ENCODE measurements at places on chromosomes 7 and 10.

- no peak for DNase-seq
Observed at GRCh38 chr10:7915923-7916536, 97.7 kb downstream of the TAF3 start.

DNA sequence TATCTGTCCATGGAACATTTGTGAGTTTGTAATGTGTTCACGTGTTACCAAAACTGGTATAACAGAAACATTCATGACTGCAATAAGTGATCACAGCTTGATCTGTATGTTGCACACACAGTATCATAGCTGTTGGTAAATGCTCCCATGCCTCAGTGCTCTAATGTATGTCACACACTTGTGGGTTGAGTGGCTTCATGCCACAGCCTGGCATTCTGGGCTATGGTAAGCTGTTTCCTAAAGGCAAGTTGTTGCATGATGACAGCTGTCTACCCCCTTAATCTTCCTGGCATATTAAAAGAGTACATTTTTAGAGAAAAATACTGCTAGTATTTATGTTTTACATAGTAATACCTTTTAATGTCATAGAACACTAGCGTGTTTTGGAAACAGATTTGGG, 35.2 kb downstream of the PRPF18 start:
- no peak for DNase-seq

- DNase-seq: no peak
Observed at GRCh38 chr7:102045681-102046372, 228.4 kb downstream of the CUX1 start.

DNA sequence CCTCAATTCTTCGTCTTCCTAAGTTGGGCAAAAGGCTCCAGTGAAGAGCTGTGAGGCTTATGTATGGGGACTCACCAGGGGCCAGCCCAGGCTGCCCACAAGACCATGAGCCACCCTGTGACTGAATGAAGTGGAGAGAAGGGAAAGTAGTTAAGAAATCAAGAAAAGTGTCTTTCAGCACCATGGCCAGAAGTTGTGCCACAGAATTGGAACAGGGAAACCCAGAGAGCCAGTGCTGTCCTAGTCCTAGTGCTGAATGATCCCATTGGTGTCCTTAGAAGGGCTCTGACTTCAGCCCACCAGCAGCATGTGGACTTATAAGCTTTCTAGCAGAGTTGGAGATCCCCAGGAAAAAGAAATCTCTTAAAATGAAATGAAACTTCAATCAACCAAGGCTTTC, 37.0 kb upstream of the CCSER2 start:
- no peak for DNase-seq

GRCh38 chr10:121466424-121466823, 131.8 kb downstream of the FGFR2 start:
- no peak for DNase-seq

DNA sequence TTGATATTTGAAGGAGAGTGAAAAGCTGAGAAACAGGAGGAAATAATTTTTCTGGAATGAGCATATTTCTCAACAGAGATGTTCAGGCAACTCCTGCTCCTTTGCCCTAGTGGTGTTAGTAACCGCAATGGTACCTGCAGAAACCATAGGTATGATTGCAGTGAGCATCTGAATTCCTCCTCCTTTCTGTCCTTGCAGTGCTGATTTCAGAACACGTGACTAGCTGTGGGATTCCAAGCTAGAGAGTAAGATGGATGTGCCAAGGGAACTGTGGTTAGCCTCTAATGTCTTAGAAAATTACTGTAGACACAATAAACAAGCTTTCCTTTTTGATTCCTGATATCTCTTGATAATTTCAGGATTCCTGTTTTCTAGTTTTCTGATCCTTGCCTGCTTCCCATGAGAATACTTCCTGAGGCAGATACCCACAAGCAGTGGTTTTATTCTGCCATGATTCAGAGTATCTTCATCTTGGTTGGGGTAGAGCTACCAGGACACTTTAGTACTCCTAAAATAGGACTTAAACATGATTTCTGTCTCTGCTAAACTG, 27.5 kb downstream of the LRGUK start:
- DNase-seq: no peak

- no peak for DNase-seq
Observed at GRCh38 chr7:902996-903395, 26.6 kb downstream of the GET4 start.

DNA sequence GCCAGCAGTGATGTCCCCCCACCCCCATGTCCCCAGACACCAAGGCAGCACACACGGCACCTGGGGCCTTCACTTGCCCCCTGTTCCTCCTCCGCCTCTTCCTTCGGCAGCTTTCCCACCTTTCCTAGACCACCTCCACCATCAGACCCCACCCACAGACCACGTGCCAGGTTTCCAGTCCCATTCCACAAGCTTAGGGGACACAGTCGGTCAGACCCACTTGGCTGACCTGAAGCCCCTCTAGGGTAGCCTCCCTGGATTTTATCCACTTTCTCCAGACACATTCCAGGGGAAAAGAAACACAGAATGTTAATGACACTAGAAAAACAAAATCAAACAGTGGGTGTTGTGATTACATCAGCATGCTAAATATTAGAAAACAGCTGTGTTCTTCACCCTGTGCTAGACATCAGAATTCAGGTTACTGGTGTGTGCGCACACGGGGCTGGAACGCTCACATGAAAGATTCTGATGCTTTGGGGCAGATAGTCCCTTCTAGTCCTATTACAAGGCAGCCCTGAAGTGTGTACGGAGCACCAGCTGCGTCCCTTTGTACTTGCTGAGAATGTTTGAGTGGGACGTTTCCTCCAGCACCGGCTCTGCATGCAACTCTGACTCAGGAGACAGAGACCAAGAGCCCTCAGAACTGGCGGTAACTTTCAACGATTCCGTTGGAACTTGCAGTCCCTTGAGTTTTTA, 75.5 kb upstream of the PPP2R2D start:
- no peak for DNase-seq

DNA sequence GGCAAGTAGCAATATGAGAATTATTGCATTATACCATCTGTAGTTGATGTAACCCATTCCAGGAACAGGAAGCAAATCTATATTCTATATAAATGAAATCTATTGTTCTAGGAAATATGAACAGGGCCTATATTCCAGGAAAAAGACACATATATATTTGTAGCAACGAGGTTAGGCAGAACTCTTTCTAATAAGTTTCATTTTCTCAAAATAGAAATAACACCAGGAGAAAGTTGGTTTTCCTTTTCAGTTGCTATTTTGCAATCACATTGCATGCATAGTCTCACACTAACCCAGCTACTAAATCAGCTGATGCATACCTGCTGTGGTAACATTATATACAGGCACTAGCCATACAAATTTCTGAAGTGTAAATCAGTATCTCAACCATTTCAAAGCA, 6.2 kb upstream of the IFIT2 start:
- no peak for DNase-seq

DNA sequence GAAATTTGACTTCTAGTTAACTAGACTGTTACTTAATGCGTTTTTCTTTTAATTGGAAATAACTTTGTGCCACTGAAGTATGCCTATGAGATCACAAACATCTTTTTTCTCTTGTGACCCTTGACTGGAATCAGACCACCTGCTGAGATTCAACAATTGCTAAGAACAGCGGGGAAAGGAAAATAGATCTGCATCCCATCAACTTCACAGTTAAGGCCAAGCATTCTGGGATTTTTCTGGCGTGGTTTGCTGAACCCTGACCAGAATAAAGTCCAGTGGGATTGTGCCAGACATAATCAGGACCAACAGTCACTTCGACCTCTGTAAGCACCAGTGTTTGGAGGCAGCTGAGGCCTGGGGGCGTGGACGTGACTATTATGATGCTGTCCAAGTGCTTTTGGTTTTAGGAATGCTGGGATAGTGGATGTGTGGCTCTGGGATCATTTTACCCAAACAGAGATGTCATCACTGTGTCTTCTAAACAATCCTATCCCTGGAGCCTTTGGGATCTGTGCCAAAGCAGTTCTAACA, 373.3 kb upstream of the PRKCQ start:
- DNase-seq: no peak

DNA sequence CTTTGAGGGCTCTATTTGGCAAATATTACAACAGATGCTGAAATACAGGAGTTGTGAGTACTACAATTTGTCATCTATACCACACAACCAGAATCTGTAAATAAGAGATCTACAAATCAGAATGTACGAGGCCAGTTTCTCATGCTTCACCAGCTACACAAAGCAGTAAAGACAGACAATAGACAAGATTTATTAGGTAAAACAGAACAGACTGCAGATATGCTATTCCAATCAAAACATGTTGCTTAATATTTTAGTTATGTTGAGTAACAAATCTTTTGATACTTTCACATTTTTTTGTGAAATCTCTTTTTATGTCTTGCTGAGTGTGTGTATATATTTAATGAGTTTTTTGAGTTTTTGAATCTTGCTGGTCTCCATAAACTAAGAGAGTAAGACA, 109.1 kb downstream of the CHCHD3 start:
- DNase-seq: no peak

GRCh38 chr7:2162959-2163358, 69.8 kb downstream of the MAD1L1 start:
- no peak for DNase-seq

DNA sequence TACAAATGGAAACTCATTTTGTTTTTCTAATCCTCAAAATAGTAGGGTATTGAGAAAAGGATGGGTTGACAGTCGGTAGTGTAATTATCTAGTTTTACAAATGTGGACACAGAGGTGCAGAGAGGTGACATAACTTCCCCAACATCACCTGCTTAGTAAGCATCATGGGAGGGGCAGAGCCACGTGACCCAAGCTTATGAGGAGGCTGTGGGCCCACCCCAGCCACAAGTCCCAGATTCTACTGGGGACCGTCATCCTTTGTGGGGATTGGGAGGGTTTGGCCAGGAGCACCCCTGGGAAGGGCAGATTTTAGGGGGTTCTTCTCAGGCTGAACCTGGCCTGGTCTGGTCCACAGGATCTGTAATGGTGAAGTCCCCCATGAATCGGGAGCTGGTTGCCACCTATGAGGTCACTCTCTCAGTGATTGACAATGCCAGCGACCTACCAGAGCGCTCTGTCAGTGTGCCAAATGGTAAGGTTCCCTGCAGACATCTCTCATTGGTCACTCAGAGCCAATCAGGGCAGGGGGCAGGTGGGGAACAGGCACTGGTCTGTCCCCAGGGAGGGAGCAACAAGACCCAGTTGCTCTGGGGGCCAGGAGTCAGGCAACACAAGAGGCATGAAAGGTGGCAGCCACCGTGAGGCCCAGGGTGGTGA, 23.6 kb upstream of the VSIR start:
- DNase-seq: no peak

- DNase-seq: no peak
Observed at GRCh38 chr10:102702742-102703141, 11.5 kb downstream of the ARL3 start.

DNA sequence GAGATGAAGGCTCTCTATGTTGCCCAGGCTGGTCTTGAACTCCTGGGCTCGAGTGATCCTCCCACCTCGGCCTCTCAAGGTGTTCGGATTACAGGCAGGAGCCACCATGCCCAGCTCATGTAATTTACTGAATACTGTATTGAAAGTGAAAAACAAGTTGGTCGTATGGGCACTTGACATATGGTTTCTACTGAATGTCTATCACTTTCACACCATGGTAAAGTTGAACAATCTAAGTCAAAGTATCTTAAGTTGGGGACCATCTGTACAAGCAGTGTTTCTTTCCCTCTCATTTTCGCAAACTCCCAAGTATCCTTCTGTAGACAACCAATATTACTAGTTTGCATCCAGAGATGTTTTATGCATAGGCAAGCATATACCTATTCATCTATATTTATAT, 116.6 kb downstream of the TMEM178B start:
- no peak for DNase-seq

- DNase-seq: no peak
Observed at GRCh38 chr10:14244147-14244546, 86.6 kb downstream of the FRMD4A start.

DNA sequence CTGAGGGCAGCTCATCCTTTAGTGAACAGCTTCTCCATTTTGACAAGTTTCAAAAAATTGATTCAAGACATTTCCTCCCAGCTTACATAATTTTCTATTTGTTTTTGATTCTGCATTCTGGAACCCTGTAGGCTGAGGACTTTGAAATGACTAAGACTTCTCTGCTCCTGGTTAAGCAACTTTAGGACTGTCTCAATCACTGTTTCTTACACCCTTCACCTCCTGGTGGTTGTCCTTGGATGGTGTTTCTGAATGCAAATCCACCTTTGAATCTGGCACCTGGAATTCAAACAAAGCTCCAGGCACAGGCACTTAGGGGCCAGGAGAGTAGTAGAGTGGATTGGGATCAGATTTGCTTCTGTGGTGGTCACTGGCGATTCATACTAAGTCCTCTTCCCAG, 595.5 kb downstream of the LRMDA start:
- DNase-seq: no peak

DNA sequence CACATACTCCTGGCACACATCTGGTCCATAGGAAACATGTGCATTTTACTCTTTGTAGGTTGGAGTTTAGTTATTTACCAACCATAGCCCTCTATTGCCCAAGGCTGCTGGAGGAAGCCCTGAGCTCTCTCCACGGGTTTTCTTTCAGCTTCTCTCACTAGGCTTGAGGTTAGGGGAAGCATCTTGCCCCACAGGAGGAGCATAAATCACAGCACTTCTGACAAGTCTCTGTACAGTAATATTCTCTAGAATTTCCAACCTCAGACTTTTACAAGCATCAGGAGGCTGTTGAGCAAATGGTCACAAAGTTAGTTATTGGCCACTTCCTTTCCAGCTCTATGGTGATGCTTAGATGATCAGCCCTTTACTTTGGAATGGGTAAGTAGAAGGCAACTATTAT, 122.9 kb upstream of the GLI3 start:
- no peak for DNase-seq

DNA sequence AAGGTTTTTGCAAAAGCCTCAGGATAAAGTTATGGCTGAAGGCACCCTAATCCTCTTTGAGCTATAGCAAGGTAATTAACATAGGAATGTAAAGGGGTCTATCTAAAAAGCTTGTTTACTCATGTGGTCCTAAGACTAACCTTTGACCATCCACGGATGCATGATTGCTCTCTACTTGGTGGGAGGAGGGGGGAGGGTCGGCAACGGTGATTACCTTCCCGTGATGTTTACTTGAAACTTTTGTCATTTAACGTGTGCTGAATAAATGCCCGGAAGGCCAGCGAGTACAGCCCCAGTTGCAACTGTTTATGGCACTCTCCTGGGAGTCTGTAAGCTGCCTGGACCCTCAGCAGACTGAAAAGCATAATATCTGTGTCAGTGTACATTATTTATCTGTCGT, 78.9 kb upstream of the GPR22 start:
- DNase-seq: no peak

GRCh38 chr10:92847202-92847864, 987 bp upstream of the EXOC6 start:
- no peak for DNase-seq

GRCh38 chr10:88866454-88866853, 13.6 kb upstream of the STAMBPL1 start:
- no peak for DNase-seq

- no peak for DNase-seq
Observed at GRCh38 chr10:130747946-130748345, 563.6 kb downstream of the TCERG1L start.

DNA sequence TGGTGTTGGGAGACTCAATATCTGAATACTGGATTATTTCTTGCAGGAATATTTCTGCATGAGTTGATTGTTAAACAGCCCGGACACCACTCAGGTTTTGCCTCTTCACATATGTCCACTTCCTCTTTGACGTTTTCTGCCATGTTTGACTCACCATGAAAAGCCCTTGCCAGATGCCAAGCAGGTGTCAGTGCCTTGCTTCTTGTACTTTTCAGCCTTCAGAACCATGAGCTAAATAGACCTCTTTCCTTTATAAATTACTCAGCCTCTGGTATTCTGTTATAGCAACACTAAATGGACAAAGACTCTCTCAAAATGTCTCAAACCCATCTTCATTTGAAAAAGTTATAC, 24.7 kb upstream of the MACC1 start:
- DNase-seq: no peak

GRCh38 chr7:139431459-139431858, 52.0 kb downstream of the KLRG2 start:
- DNase-seq: no peak

Data from NCI-H1048 (cell line).